Epithelial cell of proximal tubule (primary cell): ENCODE measurements at places on chromosomes 4 and X.
A peak's percentile ranks its signal among the peaks of the same experiment; 100 is the strongest.

- DNase-seq = peak; percentile 52
These were observed 38.7 kb downstream of the KDM5C start for GRCh38 chrX:53186351-53186750.

DNA sequence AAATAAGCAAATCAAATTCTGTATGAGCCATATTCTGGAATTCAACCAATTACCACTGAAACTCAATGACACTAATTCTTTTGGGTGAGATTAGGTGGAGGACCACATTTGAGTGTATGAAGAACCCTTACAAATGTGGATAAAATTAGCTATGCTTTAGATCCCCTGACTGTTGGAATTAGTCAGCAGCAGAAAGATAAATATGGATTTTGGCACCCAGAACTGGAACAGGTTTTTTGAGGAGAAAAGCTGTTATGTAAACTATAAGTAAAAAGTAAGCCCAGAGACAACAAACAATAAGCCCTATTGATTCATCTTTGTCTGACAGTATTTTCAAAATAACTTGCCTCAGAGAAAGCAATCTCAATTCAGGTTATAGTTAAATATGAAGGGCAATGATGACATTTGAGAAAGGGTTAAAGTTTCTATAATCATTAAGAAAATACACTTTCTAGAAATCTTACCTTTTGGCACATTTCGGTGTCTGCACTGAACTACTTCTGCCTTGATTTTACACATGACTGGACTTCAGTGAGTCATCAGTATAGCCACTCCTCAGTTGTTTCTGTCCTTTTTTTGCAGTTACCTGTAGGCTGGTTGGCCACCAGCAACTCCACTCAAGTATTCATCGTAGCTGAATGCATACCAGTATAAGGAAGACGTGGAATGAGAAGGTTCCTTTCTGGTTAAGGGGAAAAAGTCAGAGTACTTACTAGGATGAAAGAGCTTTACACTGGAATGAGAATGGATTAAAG lies 80.0 kb downstream of the KCTD8 start:
- no peak for DNase-seq

DNA sequence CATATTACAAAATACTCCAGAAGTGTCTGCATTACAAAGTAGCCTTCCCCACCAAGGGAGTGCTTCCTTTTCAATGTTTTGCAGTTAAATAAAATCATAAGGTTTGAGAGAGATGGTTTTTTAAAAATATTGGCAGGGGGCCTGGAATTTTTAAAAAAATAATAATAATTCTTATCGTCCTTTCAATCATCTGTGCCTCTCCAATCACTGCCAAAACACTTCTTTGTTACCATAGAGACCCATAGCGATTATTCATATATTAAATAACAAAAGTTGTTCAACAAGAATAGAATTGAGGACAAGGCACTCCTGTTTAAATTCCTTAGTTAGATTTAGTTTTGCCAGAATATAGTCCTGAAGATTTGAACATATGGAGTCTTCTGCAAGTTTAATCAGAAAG lies 203.1 kb downstream of the FAT4 start:
- DNase-seq = no peak

GRCh38 chr4:53575552-53575951 lies 15.7 kb downstream of the LNX1 start:
- no peak for DNase-seq

DNA sequence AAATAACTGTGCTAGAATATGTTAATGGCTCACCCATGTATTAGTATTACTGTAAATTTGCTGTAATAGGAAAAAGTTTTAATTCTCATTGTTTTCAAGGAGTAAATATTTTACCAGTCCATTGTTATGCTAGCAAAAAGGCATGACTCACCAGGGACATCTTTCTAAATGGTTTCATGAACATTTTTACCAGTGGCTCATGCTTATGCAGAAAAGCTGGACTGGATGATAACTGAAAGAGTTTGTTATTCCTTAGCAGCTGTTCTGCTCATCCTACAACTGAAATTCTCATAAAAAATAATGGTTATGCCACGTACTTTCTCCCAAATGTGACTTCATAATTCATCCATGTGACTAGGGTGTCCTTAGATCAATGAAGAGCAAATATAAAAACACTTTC lies 111.9 kb upstream of the PCDH18 start:
- peak; percentile 26 for DNase-seq

DNA sequence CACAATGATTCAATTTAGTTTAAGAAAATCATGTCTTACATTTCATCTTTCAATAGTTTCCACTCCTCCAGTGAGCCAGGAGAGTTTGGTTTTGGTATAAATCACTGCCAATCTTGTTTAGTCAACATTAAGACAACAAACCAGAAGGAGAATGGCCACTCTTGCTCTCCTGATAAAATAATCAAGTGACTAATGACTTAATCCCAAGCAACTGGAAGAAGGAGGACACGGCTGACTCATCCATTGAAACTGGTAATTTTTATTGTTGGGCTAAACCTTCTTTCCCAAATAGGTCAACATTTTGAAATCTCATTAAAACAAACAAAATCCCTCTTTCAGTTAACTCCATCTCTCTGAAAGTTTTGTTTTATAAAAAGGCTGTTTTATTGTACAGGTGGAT lies 230.2 kb downstream of the CLCN4 start:
- DNase-seq = no peak

DNA sequence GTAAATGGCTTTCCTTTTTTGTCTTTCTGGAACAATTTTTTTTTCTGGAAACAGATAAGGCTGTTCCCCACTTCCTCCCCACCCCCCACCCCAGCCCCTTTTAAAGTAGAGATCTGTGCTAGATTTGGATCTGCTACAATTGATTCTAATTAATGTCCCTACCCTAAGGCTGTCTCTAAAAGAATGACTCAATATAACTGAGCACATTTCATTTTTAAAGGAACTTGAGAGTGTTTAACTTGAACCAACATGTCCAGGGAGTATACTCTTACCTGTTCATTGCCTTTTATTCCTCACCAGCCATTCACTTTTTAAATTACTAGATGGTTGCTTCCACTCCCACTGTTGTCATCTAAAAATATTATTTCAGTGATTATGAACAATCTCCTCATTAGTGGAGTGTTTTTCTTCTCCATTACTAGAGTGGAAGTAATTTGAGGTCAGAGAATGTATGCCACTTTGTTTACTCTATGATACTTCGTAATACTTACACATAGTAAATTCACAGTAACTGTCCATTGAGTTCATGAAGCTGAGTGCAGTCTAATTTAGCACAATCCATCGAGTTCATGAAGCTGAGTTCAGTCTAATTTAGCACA lies 14.1 kb upstream of the CNOT6L start:
- DNase-seq = no peak

GRCh38 chr4:127822430-127822829 lies 40.3 kb downstream of the HSPA4L start:
- DNase-seq = no peak

- no peak for DNase-seq
These were observed 1.5 kb downstream of the PGRMC1 start for GRCh38 chrX:119237562-119237942.

DNA sequence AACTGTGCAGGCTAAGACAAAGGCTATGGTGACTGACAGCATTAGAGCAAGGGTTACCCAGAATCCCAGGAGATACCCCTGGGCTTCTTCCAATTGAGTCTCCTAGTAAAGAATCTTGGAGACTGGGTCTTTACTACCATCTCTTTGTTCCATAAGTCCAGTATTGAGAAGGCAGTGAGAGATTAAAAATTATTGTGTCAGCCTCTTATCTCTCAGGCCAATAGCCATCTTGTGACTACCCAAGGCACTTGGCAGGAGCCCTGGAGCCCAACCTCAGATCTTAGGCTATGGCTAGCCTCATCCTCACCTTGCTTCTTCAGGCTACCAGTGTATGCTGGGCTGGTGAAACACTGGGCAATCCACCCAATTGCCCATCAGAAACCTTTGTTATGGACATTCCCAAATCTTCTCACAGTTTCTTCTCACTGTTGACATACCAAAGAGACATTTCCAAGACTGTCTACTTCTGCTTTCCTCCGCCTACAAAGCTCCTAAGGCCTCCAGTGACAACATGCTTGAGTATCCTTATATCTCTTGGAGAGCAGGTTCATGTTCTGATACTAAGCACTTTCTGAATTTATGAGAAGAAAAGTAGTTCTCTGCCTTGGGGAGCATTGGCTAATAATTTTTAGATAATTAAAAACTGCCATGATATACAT lies 76.3 kb upstream of the STIM2 start:
- DNase-seq = no peak

DNA sequence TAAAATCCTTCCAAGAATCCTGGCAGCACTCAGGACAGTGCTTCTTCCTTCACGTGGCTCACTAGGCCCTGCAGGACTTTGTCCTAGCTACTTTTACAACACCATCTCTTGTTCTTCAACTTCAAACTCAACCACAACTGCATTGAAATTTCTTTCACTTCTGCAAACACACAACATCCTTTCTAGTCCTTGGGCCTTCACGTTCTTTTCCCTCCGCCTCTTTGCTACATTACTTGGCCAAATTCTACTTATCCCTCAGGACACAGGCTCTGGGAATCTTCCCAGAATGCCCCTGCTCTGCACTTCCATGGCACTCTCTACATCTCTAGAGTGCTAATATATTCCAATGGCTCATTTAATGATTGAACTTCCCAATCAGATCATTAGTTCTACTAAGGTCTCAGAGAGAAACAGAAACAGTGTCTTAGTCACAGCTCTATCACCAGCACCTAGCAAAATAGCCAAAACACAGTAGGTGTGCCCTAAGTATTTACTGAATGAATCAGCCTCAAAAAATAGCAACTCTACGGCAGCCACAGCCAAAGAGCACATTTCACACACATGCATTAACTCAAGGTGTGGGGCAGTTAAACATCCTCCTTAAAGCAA lies 73.3 kb downstream of the MANBA start:
- DNase-seq = peak; percentile 52

DNA sequence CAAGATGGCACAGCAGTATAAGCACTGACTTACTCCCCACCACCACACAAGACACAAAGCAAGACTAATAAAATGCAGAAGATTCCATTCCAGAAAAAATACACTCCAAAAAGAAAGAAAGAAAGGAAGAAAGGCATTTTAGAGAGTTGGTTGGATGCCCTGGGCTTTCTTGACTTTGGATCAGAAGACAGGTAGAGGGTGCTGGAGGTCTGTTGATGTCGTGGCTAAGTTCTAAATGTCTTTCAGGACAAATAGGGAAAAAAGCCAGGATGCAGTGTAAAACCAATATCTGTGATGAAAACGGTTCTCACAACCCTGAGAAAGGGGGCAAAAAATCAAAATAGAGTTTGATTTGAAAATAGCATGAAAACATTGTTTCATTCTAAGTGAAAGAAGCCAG lies 555.2 kb upstream of the PRKX start:
- DNase-seq = no peak

DNA sequence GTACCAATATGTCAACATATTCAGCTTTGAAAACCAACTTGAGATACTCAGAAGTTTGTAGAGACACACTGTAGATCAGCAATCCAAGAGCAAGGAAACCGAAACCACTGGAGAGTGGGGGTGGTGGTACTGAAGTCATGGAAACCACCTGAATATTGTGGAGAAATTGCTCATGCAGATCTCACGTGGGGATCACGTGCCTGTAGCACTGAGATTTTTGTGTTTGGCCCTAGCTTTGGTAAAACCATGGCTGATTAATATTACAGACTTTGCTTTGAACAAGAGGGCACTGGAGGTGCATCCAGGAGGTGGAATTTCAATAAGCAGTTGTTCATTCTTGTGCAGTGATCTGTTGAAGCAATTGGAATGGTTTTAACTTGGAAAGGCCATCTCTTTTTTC lies 47.2 kb downstream of the GBA3 start:
- peak; percentile 98 for DNase-seq

- DNase-seq = no peak
These were observed 60.7 kb downstream of the TMEM150C start for GRCh38 chr4:82501154-82501442.

DNA sequence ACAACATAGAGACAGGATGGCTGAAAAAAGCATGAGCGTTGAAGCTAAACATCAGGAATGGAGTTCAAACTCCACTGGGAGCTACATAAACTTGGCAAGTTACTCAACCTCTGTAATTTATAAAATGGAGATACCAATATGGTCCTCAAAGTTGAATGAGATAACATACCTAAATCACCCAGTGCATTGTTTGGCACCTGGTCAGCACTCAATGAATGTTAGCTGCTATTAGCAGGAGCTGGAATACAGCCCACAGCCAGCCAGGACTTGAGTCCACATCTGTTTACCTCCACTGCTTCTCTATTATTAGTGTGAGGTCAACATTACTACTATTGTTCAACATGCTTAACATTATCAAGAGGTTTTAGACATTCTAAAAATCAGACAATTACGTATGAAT lies 97.9 kb downstream of the NR3C2 start:
- DNase-seq = no peak

DNA sequence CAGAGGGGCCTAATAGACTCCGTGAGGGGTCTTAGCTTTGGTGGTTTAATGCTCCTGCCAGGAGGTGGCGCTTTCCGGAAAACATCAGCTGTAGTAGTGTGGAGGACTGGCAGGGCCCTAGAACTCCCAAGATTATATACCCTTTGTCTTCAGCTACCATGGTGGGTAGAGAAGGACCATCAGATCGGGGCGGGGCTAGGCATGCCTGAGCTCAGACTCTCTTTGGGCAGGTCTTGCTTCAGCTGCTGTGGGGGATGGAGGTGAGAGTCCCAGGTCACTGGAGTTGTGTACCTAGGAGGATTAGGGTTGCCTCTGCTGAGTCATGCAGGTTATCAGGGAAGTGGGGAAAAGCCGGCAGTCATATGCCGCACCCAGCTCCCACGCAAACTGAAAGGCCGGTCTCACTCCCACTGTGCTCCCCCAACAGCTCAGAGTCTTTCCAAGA lies 63.0 kb upstream of the AGA start:
- no peak for DNase-seq

DNA sequence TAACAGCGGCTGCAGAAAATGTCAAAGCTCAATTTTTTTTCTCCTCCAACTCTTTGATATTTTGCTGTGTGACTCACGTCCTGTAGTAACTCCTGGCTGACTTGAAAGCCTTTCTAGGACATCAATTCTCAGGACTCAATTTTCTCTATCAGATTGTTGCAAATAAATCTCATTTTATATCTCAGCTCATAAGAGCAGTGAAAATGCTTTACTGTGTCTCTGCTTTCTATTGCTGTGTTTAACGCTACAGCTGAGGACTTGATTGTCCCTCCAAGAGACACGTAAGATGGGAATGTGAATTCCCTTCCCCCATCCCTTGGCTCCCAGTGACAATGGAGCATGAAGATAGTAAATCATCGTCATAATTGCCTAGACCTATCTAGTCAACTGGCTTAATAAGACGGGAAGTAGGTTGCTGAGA lies 20.5 kb upstream of the CBR4 start:
- no peak for DNase-seq

GRCh38 chr4:104752337-104752736 lies 257.6 kb upstream of the CXXC4 start:
- no peak for DNase-seq

GRCh38 chrX:7218321-7219152 lies 70.6 kb upstream of the PUDP start:
- no peak for DNase-seq

GRCh38 chrX:54826598-54826997 lies 19.1 kb downstream of the MAGED2 start:
- DNase-seq = no peak
